ENCODE measurements at places on chromosomes 5 and 9.
A peak's percentile ranks its signal among the peaks of the same experiment; 100 is the strongest.

GRCh38 chr9:35385042-35385441 lies 104.9 kb upstream of the RUSC2 start:
- ATAC-seq = no peak

- no peak for ATAC-seq
Measured at GRCh38 chr5:128632264-128632663, 94.2 kb upstream of the FBN2 start.

GRCh38 chr9:130448771-130449603 lies 4.2 kb downstream of the ASS1 start:
- no peak for ATAC-seq

- no peak for ATAC-seq
Measured at GRCh38 chr5:137250421-137250820, 248.7 kb downstream of the SPOCK1 start.

- no peak for ATAC-seq
Measured at GRCh38 chr9:115114546-115114945, 3.4 kb downstream of the TNC start.

DNA sequence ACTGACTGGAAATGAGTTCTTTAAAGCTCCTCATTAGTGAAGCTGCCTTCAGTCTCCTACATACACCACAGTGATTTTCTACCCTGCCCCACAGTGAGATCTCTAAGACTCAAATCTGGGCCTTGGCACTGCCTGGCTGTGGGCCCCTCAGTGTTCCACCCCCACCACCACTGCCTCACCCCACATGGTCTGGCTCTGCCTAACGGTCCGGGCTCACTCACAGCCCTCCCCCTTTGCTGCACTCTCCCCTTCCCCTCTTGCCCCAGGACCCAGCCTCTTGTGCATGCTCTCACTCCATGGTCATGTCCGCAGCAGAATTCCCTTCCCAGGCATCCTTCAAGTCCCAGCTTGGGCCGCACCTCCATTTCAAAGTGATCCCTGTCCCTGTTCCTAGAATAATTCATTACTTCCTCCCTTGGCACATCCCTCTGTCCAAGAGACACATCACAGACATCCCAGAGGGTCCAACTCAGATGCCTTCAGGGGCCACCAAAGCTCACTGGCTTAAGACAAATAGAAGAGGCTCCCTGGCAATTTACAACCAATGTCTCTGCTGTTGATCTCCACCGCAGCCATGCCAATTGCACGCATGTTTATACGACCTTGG lies 56.7 kb downstream of the HRH2 start:
- no peak for ATAC-seq

DNA sequence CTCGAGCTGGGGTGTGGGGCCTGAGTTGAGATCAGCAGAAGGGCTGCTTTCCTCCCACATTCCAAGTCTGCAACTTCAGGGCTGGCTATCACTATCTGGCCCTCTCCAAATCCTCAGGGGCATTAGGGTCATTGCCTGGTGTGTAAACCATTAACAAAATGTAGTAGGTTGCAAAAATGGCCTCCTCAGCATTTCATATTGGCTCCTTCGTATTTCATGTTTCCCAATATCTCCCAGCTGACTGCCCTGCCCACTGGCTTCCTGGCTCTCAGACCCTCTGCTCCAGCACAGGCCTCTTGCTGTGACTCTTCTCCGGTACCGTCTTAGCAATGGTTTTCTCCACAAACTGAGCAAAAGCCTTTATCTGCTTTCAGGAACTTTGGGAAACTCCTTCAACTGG lies 113.8 kb downstream of the GADD45G start:
- peak; percentile 37 for ATAC-seq

GRCh38 chr9:130701059-130702022 lies 7.8 kb downstream of the EXOSC2 start:
- peak; percentile 93 for ATAC-seq

DNA sequence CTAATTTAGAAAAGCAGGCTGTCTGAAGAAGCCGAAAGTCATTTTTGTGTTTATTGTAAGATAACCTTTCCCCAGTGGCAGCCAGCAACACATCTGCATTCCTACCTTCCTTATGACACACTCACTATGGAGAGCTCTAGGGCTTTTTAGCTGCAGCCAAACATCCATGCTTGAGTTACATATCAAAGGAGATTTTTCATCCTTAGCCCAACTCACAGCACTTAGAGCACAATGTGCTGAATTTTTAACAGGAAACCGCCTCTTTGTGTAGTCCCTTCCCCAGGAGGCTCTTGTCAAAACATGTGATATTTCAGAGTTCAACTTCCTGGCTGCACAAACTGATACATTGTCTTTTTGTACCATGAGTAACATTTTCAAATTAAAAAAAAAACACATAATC lies 379.2 kb downstream of the CTNND2 start:
- ATAC-seq = no peak
